ENCODE measurements at places on chromosomes 3 and 15.

DNA sequence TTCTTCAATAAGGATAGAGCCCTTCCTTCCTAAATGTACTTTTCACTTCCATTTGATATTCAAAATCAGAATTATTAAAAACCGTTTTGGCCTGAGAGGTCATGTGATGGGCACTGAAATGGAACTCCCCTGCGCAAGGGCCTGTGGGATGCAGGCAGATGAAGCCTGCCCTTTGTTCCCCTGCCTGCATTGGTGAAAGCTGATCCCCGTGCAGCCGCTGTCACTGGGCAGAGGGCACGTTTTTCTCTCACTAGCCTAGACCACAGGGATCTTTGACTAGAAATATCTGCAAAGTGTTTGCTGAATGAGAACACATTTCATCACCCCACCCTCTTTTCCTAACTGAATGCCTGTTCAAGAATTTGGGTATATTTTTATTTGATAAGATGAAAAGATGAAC is 74.9 kb downstream of the TIPARP start:
- no peak for DNase-seq

GRCh38 chr3:12818273-12818672 is 21.8 kb downstream of the CAND2 start:
- no peak for DNase-seq

DNA sequence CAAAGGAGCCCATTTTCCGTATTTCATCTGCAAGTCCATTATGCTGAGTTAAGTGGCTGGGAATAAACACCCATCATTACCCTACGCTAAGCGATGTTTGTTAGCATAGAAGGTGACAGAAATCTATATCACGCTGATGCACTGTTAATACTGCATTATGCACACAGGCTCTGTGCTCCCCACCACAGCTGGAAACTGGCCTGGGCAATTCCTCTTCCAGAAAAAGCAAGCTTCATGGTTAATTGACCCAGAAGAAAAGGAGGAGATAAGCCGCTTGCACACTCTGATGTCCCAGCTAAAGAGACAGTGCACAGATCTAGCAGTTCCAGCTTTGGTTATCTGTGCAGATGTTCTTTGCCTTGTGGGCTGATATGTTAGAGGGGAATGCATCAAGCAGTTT is 232.6 kb downstream of the NTRK3 start:
- no peak for DNase-seq

DNA sequence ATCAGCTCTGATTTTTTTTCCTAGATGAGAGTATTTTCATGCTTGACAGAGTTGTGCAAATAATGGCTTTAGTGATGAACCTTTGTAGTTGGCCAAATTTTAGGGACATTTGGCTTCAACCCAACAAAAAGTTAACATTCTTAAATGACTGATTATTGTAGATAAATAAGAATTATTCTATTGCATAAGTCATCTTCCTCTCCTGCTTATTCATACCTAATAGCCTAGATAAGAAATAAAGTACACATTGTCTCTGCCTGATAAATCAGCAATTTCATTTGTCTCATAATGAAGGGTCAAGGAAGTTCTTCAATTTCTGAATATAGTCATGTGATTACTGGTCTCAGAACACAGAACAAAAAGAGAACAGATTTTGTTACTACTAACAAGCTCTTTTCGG is 428.9 kb upstream of the IL12A start:
- no peak for DNase-seq

DNA sequence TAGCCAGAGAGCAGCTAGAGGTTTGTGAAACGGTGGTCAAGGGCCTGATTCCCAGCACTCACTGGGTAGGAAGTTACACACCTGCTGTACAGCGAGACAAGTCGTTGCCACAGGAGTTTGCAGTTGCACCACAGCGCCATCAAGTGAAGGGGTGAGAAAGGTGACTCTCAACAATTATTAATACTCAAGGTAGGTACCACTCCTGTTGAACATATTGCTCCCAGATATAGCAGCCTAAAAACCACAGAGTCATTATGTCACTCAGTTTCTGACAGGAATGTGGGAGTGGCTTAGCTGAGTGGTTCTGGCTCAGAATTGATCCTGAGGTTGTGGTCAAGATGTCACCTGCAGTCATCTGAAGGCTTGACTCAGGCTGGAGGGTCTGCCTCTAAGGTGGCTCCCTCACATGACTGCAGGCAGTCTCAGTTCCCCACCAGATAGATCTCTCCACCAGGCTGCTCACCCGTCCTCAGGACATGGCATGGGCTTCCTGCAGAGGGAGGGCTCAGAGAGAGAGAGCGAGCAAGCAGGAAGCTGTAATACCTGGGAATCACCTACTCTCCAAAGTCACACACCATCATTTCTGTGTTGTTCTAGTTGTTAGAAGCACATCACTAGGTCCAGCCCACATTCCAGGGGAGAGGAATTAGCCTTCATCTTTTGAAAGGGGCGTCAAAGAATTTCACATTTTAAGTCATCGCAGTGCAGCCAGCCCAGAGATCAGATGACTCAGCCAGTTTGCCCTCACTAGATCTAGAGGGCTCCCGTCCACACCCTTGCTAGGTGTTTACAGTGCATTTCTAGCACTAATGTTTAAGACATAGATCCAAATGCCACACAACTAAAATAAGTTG is 17.0 kb upstream of the ANO10 start:
- no peak for DNase-seq

DNA sequence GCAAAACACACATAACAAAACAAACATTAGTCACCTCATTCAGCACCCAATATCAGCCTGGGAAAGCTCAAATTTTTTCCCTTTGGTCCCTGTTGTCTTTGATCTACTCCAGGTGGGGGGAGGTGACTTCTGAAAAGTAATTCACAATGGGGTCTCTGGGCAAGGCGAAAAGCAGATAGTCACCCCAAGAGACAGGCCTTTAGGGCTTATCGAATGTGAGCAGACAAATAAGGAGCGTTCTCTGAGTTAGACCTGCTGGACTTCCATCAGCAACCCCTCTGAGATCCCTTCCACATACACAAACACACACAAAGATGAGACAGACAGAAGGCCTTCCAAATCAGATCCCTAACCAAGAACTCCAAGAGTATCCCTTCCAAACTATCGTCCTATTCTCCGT is 171.0 kb upstream of the SMAD3 start:
- no peak for DNase-seq

DNA sequence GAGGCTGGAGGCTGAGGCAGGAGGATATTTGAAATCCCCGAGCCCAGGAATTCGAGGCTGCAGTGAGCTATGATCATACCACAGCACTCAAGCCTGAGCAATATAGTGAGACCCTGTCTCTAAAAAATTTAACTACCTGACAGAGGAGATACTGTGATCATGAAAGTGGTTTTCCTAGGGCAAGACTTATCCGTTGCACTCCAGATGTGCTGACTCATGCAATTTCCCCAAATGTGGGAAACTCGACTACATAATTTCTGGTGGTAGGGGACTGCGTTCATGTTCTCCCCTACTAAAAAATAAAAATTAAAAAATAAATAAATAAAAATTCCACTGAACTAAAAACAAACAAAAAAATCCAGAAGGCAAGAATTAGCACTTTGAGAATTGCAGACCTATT is 271.7 kb downstream of the SHQ1 start:
- DNase-seq: no peak

DNA sequence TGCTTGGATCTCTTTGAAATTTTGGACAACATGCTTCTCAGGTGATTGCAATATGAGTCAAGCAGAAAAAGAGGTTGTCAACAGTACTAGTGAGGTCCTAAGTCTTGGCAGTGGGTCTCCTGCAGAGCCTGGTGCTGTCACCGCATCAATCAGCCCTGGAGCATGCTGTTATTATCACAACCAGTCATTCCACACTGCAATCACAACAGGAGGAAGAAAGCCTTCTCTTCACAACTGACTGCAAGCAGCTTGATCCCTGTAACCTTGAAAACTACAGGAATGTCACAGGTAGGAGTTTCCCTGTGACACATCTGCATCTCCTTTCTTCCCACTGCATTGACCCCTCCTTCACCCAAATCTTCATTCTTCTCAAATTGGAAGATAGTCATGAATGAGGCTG is 451.1 kb upstream of the ATP11B start:
- no peak for DNase-seq

DNA sequence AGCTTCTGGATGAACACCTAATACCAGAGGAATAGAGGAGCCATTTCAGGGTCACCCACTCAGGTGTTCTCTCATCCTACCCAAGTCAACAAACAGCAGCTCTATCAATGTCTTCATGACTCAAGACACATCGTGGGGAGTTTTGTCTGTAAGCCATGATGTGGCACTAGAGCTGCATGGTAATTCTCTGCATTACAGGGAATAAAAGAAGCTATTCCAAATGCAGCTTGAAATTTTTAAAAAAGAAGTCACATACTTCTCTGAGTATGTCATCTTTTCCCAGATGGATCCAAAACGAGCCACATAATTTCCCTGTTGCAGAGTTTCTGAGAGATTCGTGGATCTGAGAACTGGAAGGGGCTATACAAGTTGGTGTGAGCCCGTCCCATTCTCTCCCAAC is 6.1 kb upstream of the THSD4 start:
- no peak for DNase-seq

GRCh38 chr3:12192173-12192572 is 33.5 kb upstream of the TIMP4 start:
- no peak for DNase-seq

DNA sequence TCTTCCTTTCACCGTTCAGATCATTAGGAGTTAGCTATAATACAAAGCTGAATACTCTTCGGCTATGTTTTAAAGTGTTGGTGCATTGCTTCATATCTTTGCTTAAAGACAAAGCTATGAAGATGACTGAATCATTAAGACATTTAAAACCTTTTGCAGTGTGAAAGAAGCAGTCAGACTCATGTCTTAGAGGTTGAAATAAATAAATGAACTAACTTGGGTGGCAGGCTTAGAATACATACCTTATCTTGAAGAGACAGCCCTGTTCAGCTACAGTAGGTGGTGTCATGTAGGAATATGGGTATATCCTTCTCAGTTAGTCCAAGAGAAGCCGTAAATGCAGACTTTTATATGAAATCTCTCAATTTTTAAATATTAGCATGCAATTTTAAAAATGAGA is 63.4 kb downstream of the OPA1 start:
- DNase-seq: no peak

Data from suppressor macrophage treated with lipopolysaccharide for 4 hours (primary cell).